ENCODE measurements at places on chromosomes 12 and 14.

- DNase-seq = no peak
These were observed 102.2 kb downstream of the WSCD2 start for GRCh38 chr12:108231109-108231905.

GRCh38 chr12:121446750-121447149, 46.8 kb downstream of the RNF34 start:
- no peak for DNase-seq

- DNase-seq = no peak
These were observed 244.7 kb downstream of the KCNH5 start for GRCh38 chr14:62800577-62800976.

GRCh38 chr12:92029136-92029535, 116.5 kb downstream of the BTG1 start:
- DNase-seq = no peak

DNA sequence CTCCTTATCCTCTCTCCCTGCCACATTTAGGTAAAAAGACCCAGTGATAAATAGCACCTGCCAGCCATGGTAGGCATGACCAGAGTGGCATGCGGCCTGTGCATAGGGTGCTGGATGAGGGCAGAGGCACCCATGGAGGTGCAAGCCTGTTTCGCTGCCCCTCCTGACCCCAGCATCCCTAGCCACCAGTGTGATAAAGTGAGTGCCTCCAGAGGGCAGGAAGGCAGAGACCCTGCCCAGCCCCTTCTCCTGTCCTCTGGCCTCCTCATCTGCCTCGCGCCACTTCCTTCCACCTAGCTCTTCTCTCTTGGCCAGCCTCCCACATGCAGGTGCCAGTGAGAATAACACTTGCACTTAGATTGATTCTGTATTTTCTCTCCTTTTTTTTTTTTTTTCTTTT, 108.3 kb upstream of the FUT8 start:
- no peak for DNase-seq

- DNase-seq = no peak
These were observed 613.0 kb downstream of the DIO2 start for GRCh38 chr14:79598339-79598738.

GRCh38 chr14:103326078-103326477, 8.0 kb upstream of the EIF5 start:
- no peak for DNase-seq

DNA sequence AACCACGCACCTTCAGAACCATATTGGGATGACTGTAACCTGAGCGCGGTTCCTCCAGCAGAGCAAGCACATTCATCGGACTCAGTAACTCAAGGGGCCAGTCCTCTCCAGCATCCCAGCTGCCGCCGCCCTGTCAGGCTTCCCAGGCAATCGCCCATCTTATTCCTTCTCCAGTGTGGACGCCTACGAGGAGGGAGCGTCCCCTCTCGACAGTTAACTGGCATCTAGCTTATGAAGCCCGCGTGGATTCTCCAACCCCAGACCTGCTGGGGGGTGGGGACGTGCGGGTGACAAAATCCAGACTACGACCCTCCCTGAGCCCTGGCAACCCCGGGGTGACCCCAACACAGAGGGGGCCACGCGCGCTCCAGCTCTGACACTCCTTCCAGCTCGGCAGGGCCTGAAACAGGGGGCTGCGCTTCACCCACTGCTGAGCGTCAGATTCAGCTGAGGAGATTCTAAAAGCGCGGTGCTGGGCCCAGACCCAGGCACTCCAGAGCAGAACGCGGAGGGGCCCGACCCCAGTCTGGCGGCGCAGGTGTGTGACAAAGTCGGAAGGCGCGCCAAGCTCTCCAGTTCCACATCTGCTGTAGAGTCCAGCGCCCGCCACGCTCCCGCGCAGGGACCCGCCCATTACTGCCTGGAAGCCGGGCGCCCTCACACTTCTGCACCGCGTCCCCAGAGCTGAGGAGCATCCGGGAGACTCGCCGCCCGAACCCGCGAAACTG, 43.9 kb upstream of the ESR2 start:
- peak; percentile 95 for DNase-seq

- DNase-seq = no peak
These were observed 37.8 kb upstream of the OR4E1 start for GRCh38 chr14:21711360-21711961.

GRCh38 chr12:87233671-87234070, 795.5 kb downstream of the C12orf50 start:
- DNase-seq = no peak

GRCh38 chr12:117498256-117498655, 136.8 kb upstream of the NOS1 start:
- DNase-seq = no peak

DNA sequence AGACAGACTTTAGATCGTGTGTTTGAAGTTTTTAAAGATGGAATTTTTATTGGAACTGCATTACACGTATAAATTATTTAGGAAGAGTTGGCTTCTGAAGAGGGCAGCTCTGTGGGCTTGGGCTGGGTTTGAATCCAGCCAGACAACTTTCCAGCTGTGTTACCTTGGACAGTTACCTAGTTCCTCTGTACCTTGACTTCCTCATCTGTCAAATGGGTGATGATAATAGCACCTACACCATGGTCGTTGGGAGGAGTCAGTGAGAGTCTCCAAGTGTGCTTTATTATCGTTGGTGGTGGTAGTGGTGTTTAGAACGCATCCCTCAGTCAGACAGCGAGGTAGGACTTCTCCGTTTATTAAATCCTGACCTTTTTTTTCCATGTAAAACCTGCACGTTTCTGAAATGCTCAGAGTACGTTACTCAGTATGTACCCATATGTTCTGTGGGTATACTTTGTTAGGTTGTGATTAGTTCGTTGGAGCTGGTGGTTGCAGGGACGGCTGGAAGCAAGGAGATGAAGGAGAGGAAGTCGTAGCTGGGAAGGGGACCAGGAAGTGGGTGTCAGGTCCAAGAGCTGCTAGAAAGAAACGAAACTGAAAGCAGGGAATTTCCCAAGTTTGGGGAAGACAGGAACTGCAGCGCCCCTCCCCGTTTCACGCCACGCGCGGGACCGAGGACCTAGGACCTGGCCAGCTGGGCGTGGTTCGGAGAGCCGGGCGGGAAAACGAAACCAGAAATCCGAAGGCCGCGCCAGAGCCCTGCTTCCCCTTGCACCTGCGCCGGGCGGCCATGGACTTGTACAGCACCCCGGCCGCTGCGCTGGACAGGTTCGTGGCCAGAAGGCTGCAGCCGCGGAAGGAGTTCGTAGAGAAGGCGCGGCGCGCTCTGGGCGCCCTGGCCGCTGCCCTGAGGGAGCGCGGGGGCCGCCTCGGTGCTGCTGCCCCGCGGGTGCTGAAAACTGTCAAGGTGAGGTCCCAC, at the start of gene OAS3:
OAS3 (plus strand) TSS at position 734 of the 979 bp plus-strand sequence; CDS start at position 791, 57 bp downstream.
- DNase-seq = peak; percentile 93

GRCh38 chr12:69966409-69966808, 141.4 kb downstream of the MYRFL start:
- DNase-seq = no peak

DNA sequence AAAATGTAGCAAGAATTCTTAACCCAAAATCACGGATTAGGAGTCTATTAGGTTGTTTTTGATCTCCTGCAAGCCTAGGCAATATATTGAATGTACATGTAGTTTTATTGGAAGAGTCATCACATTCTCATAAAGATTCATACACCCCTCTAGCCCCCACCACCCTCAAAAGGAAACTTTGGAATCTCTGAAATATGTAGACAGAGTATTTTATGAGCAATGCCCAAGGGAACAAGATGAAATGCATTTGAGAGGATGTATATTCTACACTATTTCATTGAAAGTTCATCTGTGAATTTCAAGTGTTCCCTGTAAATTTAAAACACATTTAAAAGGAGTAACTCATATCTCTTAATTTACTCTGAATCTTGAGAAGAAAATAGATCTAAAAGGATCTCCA, 103.7 kb downstream of the SYT1 start:
- DNase-seq = no peak

DNA sequence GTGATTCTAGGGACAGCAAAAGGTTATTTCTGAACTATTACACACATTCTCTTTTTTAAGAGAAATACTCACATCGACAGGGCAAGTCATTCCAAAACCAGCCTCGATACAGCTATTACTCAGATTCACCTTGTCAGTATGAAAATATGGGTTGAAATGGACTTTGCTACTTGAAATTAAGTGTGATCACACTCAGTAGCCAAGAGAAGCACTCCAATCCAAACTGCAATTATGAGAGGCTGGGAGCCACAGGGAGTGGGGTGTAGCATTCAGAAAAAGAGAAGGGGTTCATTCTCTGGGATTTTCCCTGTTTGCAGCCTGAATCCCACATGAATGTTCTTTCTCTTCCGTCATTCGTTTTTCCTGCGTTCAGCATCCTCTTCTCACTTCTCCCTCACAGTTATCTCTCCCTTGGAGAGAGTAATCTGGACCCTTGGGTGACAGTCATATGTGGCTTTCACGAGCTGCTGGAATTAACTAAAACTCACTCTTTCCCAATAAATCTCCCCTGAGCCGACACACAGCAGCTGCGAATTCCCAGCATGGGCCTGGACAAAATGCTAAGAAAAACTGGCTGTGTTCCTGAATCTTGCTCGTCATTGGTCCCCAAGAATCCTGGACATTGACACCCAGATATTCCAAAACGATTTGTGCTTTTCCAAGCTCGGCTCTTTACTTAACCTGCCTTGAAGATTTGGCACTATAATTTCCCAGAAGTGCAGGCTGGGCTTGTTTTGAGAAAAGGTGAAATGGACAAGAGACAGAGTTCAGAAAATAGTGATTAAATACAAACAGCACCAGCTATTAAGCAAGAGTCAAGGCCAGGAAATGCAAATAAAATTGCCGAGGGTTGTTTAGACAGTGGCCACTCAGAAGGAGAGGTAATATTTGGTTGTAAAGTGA, 199.5 kb upstream of the PLEKHG7 start:
- no peak for DNase-seq

DNA sequence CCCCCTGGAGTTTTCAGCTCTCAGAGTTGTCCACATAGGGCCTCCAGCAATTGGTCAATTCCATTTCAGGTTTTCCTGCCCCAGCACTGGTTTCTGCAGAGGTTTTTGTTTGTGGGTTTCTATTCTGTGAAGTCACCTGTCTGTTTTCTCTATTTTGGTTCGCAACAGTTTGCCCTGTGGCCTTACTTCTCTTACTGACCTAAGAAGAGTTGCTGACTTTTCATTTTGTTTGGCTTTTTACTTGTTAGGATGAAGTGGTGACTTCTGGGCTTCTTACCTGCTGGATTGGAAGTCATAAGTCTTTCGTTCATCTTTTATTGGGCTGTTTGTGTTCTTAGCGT, 196.4 kb upstream of the PARP11 start:
- DNase-seq = no peak

DNA sequence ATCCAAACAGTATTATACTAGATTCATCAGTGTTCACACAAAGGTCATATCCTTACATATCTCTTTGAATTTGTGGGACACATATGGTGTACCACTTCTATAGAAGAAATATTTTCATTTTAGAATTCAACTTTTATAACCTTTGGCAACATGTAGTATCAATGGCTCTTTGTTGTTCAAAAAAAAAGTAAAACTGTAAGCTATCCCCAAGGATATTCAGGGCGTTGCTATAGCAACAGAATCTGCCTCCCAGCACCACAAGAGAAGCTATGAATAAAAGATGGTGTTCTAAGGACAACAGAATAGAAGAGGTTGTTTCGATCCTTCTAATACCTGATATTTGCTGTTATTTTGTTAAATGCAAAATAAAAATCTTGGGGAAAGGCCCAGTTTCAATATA, 139.3 kb downstream of the BRMS1L start:
- DNase-seq = no peak

DNA sequence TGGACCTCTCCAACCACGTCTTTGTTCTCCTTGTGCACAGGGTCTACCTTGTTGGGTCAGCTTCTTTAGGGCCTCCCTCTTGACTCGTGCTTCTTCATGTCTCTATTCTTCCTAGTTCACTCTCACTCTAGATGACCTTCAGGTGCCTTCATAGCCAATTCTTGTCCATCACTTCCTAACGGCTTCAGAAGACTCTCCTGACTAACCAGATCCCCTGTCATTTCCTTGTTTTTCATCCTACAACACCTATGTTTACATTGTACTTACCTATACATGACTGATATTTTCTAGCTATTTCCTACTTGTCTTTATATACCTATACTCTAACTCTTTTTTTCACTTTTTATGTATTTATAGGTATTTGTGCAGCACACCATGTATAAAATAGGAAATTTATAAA, 117.1 kb downstream of the RPS6KA5 start:
- no peak for DNase-seq

DNA sequence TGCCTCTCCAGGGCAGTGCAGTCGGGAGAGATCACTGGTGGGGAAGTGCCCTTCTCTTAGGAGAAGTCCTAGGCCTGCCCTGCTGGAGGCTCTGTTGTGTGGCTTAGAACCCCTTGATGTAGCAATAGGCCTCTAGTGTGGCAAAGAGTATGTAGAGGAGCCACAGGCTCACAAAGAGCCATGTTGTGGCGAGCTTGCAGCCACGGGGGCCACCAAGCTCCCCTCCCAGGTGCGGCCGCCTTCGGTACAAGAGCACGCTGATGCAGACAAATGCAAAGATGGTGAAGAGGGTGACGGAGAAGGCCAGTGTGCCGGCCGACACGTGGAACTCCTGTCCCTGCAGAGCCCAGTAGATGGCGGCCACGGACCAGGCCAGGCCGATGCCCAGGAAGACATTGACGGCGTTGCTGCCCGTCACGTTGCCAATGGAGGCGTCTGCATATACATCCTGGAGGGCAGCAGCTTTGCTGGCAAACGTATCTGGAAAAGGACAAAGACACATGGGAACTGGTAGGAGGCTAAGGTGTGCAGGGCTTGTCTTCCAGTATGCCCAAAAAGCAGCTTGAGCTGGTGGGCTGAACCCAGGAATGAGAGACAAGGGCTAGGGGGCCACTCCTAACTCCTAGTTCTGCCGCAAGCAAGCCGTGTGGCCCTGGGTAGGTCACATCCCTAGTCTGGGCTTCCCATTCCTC, 142.8 kb downstream of the SLC8A3 start:
- no peak for DNase-seq

GRCh38 chr12:64390275-64390851, at the start of gene C12orf56:
Gene C12orf56, minus strand, starts transcription at chr12:64390758. Its CDS starts 193 bp downstream, at chr12:64390565.
- peak; percentile 77 for DNase-seq

GRCh38 chr12:124191024-124191359, 103.9 kb upstream of the RFLNA start:
- no peak for DNase-seq

DNA sequence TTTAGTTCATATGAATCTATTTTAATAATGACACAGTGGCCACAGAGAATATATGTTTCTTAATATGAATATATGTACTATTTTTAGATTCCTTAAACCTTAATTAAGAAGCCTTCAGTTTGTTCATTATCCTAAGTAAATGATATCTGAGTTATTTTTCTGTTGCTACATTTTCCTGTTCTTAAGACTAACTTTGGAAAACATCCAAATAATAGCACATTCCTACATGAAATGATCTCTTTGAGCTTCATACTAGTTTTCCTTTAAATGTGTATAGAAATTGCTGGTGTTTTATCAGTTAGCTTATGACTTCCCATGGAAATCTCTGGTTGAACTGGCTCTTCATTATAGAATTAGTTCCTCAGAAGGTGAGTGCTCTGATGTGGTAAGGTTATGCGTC, 72.1 kb downstream of the POLR3B start:
- no peak for DNase-seq

Data from spleen (tissue), 13 donors.